Kidney (tissue), 22 donors: ENCODE measurements at places on chromosomes 4 and X. TPM values are rescaled to one million over a fixed set of nuclear protein-coding genes. Genes with fewer than 3 reads are reported as not detected.

TRIM60 gene
- not detected for polyA plus RNA-seq

CENPVL2 gene
- not detected for polyA plus RNA-seq

ZBED1 gene
- polyA plus RNA-seq, result 20.6 TPM

BEND2 gene
- polyA plus RNA-seq, result not detected

CLTRN gene
- 129 TPM for polyA plus RNA-seq

PALLD gene
- polyA plus RNA-seq, result 43.4 TPM

PNMA5 gene
- polyA plus RNA-seq, result not detected

VAMP7 gene
- polyA plus RNA-seq, result 32.5 TPM

SH3D19 gene
- 13.6 TPM for polyA plus RNA-seq

RBMX gene
- 95.0 TPM for polyA plus RNA-seq

MXRA5 gene
- polyA plus RNA-seq, result 4.4 TPM

CTAG2 gene
- not detected for polyA plus RNA-seq

GPR82 gene
- 0.15 TPM for polyA plus RNA-seq

SERPINA7 gene
- 1.2 TPM for polyA plus RNA-seq

SASH3 gene
- 1.9 TPM for polyA plus RNA-seq

KCTD8 gene
- 0.62 TPM for polyA plus RNA-seq

MYL5 gene
- polyA plus RNA-seq, result 29.6 TPM

EPHA5 gene
- polyA plus RNA-seq, result not detected

F11 gene
- 15.7 TPM for polyA plus RNA-seq

RHOXF2B gene
- not detected for polyA plus RNA-seq

SMAD1 gene
- polyA plus RNA-seq, result 8.9 TPM

GNL3L gene
- 2.5 TPM for polyA plus RNA-seq

GIMD1 gene
- polyA plus RNA-seq, result not detected

CSAG1 gene
- not detected for polyA plus RNA-seq

CCKAR gene
- polyA plus RNA-seq, result 0.22 TPM

PCDH10 gene
- polyA plus RNA-seq, result 0.69 TPM

HSFX2 gene
- polyA plus RNA-seq, result 0.97 TPM

ASMT gene
- not detected for polyA plus RNA-seq

ASB5 gene
- 0.37 TPM for polyA plus RNA-seq

EFHC2 gene
- 1.6 TPM for polyA plus RNA-seq

ARAF gene
- polyA plus RNA-seq, result 105 TPM

STAP1 gene
- polyA plus RNA-seq, result 17.9 TPM

TEX13B gene
- polyA plus RNA-seq, result not detected

HTN1 gene
- polyA plus RNA-seq, result not detected

EGF gene
- polyA plus RNA-seq, result 72.8 TPM

HS6ST2 gene
- polyA plus RNA-seq, result 11.9 TPM

IDUA gene
- 11.9 TPM for polyA plus RNA-seq

MAOB gene
- 91.8 TPM for polyA plus RNA-seq

GAGE1 gene
- polyA plus RNA-seq, result not detected

GPAT3 gene
- polyA plus RNA-seq, result 25.3 TPM

CDX4 gene
- not detected for polyA plus RNA-seq

GPR119 gene
- polyA plus RNA-seq, result not detected

SPANXA1 gene
- not detected for polyA plus RNA-seq

SSX4 gene
- polyA plus RNA-seq, result not detected

MAP3K15 gene
- 5.0 TPM for polyA plus RNA-seq

UNC5C gene
- polyA plus RNA-seq, result 0.84 TPM

PHOX2B gene
- not detected for polyA plus RNA-seq

ADH7 gene
- not detected for polyA plus RNA-seq

PABPC1L2A gene
- polyA plus RNA-seq, result not detected

CXCL10 gene
- 1.3 TPM for polyA plus RNA-seq

SRPX2 gene
- polyA plus RNA-seq, result 4.5 TPM

HSFX4 gene
- polyA plus RNA-seq, result not detected

PABPC1L2B gene
- not detected for polyA plus RNA-seq

TSPAN7 gene
- 98.3 TPM for polyA plus RNA-seq

OPRPN gene
- polyA plus RNA-seq, result not detected
